ENCODE measurements at places on chromosomes 1 and 21.

DNA sequence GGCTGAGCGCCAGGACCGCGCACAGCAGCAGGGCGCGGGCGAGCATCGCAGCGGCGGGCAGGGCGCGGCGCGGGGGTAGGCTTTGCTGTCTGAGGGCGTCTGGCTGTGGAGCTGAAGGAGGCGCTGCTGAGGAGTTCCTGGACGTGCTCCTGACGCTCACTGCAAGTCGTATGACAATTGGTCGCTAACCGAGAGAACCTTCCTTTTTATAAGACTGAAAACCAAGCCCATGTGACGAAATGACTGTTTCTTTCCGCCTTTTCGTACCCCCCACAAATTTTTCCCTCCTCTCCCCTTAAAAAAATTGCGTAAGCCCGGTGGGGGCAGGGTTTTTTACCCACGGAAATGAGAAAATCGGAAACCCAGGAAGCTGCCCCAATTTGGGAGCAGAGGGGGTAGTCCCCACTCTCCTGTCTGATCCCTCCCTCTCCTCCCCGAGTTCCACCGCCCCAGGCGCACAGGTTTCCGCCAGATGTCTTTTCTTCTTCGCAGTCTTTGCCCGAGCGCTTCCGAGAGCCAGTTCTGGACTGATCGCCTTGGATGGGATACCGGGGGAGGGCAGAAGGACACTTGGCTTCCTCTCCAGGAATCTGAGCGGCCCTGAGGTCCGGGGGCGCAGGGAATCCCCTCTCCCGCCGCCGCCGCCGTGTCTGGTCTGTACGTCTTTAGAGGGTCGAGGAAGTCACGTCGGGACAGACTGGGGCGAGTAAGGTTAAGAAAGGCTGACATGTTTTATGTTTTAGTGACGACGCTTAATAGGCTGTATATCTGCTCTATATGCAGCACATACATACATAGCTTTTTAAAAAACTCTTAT, at the start of gene PTGS2:
TSS of gene PTGS2 (minus strand) at position 179 of the 817 bp plus-strand sequence. CDS start at position 46, 133 bp downstream.
- no peak for DNase-seq

- DNase-seq = no peak
Observed at GRCh38 chr1:228810878-228811711, 75.8 kb downstream of the RHOU start.

DNA sequence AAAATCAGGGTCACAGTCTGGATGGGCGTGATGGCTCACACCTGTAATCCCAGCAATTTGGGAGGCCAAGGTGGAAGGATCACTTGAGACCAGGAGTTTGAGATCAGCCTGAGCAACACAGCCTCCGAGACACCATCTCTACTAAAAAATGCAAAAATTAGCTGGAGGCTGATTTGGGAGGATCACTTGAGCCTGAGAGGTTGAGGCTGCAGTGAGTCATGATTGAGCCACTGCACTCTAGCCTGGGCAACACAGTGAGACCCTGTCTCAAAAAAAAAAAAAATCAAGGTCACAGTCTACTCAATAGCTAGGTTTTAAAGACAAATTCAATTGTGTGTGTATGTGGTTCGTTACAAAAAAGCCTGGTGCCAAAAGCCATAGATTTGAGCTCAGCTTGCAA, 34.4 kb downstream of the TRIM67 start:
- DNase-seq = no peak

DNA sequence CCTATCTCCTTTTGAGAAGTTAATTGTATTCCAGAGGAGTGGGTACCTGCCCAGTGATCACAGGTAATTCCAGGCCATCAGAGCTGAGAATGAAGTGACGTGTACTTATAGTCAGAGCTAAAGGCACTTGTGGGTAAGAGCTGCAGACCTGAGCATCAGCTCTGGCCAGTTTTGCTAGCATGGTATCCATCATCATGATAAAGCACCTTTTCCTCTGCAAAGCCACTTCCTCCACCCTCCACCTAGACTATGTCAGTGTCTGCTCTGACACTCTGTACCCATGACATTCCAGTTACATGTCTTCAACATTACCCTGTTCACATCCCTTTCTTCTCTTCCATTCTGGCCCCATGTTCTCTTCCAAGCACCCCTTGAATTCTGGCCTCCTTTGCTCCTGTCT, 157.3 kb downstream of the GRIK3 start:
- no peak for DNase-seq

DNA sequence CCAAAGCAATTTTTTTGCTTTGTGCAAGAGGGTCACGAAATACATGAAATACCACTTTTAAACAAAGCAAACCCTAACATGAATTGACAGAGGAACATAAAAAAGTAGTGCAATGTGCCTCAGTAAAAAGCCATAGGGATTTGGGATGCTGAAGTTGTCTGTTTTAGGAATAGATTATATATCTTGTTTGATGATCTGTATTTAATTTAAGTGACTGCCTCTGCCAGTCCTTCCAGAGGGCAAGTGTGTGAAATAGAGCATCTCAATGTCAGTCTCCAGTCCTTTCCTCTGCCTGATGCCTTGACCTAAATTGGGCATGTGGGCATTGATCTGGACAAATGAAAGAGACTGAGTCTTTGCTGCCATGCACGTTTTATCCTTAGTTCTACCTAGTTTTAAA, 222.8 kb downstream of the PTPRC start:
- DNase-seq = no peak

- no peak for DNase-seq
Observed at GRCh38 chr1:21680918-21681317, 11.8 kb upstream of the RAP1GAP start.

Measured in activated T-helper 1 cell treated with Interleukin-2 at 50 U/mL for 16 hours (primary cell).